Stimulated activated CD4-positive, alpha-beta T cell treated with anti-CD3 and anti-CD28 coated beads, TNF-alpha, amount 100 ng/mL, for 48 hours (primary cell): ENCODE measurements at places on chromosomes 6 and 20.

- no peak for DNase-seq
These were observed 234.1 kb downstream of the SLC35F1 start for GRCh38 chr6:118141211-118141610.

DNA sequence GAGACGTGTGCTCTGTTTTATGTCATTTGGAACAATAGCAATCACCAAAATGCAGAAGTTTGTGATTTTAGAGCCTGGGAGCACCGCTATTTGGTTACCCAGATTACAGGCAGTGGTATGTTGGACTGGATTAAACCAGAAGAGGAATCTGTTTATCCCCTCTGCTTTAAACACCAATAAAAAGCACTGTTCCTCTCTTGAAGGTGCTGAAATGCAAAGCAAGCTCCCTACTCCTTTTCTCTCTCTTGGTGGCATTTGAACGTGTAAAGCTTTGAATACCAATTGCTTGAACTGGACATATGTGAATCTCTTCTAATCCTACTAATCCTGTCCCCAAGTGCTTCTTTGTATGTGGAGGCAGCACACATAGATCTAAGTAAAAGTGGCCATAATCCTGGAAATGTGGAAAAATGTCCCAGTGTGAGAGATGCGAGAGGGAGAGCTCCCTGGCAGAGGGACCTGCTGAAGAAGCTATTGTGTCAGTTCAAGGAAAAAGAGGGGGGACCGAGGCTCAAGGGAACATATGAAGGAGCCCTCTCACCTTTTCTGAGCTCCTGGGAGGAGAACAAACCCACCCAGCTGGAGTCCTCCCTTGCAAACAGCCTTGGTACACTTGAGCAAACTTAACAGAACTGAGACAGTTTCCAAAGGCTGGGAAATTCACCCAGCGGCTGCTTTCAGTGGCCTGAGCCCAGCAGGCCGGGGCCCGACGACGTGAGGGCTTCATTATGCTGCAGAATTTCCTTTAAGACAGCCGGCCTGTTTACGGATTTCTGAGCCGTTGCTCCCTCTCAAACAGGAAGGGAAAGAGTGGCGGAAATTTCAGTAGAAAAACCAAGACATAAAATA lies 18.8 kb upstream of the OLIG3 start:
- DNase-seq: no peak

DNA sequence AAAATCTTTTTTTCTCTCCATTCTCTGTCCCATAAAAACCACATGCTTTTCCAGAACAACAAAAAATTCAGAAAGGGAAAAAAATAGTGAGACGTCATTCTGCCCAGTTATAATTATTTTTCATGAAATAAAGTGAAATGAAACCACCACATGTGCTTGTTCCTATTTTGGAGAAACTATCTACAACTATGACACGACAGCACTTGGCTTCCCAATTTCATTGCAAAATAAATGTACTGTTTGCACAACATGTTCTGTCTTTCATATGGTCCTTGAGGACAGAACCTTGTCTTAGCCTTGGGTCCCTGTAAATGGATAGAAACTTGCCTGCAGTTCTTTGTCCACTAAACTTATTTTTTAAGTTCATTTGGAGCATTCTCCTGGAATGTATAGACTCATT lies 5.6 kb upstream of the MAN1A1 start:
- no peak for DNase-seq

GRCh38 chr6:30855429-30856075 lies 28.8 kb upstream of the DDR1 start:
- DNase-seq: no peak

DNA sequence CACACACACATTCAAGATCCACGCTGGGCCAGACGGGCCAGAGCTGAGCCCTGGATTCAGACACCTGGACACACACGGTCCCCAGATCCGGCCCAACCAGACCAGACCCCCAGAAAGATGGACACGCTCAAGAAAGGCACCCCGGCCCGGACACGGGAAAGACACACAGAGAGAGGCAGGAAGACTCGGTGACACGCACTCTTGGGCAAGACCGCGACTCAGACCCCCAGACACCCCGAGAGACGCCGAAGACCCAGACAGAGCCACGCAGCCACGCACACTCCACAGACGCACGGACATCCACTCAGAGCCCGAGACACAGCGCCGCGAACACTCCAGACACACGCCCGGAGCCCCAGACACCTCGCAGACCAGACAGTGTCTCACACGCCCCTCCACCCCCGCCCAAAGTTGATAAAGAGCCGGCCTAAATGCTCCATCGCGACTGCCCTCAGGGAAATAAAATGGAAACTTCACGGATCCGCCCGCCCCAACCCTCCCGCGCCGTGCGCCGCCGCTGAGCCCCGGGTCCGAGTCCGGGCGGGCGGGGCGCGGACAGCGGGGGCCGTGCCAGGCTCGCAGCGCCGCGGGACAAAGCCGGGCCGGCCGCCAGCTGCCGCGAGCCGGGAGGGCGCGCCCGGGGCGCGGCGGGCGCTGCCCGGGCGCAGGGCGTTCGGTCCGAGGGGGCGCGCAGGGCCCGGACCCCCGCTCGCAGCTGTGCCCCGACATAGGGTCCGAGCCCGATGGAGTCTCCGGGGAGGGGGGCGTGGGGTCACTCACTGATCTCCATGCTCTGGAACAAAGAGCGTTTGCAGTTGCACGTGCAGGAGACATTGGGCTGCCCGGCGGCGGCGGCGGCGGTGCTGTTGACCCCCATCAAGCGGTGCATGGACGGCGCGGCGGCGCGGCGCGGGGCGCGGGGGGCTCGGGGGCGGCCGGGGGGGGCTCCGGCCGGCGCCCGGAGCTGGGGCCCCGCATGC lies 831 bp downstream of the PMEPA1 start:
- no peak for DNase-seq

DNA sequence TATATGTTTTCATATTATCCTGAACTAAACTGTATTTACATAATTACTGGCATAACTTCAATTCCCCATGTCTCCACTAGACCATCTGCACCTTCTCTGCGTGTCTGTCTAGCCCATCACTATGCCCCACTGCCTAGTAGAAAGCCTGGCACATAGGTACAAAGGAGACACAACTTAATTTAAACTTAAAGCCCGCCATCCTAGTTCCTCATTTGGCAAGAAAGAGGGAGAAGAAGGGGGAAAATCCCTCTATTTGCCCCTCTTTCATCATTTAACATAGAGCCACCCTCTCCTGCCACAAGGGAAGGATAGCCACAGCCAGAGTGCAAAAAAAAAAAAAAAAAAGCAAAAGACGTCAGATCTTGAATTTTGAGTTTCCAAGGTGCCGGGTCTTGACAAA lies 1.8 kb downstream of the PKIG start:
- no peak for DNase-seq

DNA sequence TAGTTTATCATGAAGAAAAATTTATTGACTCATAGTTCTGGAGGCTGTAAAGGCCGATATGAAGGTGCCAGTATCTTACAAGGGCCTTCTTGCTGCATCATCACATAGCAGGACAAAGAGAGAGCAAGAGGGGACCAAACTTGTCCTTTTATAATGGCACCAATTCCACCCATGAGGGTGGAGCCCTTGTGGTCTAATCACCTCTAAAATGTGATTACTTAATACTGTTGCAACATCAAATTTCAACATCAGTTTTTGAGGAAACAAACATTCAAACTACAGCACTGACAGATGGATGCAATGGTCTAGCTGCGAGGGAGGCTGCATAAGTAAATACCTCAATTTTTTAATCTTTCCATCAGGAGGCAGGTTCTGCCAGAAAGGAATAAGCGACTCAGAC lies 76.7 kb upstream of the LAMA2 start:
- DNase-seq: no peak

- DNase-seq: no peak
These were observed 55.7 kb upstream of the FERMT1 start for GRCh38 chr20:6178537-6178936.

- DNase-seq: no peak
These were observed 194.5 kb upstream of the CDYL start for GRCh38 chr6:4581468-4582385.

DNA sequence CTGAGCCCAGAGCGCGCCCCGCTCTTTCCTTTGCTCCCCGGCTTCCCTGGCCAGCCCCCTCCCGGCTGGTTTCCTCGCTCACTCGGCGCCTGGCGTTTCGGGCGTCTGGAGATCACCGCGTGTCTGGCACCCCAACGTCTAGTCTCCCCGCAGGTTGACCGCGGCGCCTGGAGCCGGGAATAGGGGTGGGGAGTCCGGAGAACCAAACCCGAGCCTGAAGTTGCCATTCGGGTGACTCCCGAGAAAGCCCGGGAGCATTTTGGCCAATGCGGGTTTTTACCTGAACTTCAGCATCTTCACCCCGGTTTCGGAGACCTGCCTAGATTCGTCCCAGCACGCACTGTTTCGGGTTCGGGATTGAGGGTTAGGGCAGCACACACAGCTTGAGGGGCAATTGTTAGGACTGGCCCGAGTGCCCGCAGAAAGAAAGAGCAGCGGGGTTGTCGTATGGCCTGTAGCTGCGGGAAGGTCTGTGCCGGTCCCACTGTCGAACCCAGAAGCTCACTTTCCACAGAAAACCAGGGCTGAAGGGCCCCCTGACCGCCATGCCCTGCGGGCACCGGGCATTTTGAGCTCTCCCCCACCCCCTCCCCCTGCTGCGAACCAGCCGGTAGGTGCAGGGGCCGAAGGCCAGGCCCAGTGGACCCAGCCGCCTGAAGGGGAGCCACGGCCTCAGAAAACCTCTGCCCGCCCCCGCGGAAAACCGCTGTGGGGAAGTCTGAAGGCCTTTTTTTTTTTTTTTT lies 2.1 kb downstream of the FOXP4 start:
- no peak for DNase-seq

- DNase-seq: no peak
These were observed 32.9 kb upstream of the FRMD1 start for GRCh38 chr6:168111911-168112310.

DNA sequence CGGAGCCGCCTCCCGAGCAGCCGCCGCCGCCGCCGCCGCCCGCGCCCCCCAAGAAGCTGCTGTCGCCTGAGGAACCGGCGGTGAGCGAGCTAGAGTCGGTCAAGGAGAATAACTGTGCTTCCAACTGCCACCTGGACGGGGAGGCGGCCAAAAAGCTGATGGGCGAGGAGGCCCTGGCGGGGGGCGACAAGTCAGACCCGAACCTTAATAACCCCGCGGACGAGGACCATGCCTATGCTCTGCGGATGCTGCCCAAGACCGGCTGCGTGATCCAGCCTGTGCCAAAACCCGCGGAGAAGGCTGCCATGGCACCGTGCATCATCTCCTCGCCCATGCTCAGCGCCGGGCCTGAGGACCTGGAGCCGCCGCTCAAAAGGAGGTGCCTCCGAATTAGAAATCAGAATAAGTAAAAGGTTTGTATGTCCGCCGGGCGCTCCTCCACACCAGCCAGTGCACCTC lies 145.2 kb downstream of the SOBP start:
- no peak for DNase-seq

- no peak for DNase-seq
These were observed 32.3 kb upstream of the HLA-A start for GRCh38 chr6:29909985-29910384.

- no peak for DNase-seq
These were observed 31.8 kb downstream of the RNASET2 start for GRCh38 chr6:166924531-166924930.

DNA sequence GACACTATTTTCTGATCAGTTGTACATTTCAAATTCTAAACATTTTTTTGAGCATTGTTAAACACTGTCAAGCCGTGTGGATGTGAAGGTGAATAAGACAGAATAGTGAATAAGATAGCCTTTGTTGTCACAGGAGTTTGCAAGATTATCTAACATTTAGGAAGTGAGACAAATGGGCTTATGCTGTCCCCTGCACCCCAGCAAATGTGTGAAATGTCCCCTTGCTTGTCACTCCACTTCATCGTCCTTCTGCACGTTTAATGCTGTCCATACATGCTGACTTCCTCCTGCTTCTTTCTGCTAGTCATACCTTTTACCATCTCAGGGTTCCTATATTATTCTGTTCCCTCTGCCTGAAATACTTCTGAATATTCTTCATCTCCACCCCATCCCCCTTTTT lies 62.6 kb downstream of the CBFA2T2 start:
- DNase-seq: no peak

DNA sequence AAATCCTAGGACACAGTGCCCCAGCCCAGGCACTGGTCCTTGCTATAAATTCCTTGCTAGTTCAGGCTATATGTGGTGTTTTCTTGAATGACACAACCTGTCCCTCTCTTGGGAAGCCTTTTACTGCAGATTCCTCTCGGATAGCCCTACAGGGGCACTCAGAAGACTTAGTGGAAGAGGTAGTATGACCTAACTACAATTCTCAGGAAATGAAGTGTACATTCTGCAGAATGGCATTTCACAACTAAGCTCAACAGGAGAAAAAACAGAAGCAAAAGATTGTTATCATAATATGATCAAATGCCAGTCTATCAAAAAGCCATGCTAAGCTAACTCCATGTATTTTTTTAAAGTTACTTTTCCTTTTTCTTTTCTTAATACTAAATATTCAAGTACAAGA lies 66.3 kb upstream of the FBXL4 start:
- DNase-seq: no peak
